ENCODE measurements at places on chromosomes 4 and X. TPM values are rescaled to one million over a fixed set of nuclear protein-coding genes. Genes with fewer than 3 reads are reported as not detected.

Gene NPY1R
- total RNA-seq = 2.0 TPM

GRCh38 chr4:152975380-152976211, 39.5 kb downstream of the FHDC1 start:
- no peak overlapping the region for H3K4me3 ChIP-seq
- H3K36me3 ChIP-seq = no peaks in the 10 kb centered on the region
- DNase-seq = no peak
- H3K27ac ChIP-seq = no peak overlapping the region
- H3K4me1 ChIP-seq = no peaks in the 10 kb centered on the region

DNA sequence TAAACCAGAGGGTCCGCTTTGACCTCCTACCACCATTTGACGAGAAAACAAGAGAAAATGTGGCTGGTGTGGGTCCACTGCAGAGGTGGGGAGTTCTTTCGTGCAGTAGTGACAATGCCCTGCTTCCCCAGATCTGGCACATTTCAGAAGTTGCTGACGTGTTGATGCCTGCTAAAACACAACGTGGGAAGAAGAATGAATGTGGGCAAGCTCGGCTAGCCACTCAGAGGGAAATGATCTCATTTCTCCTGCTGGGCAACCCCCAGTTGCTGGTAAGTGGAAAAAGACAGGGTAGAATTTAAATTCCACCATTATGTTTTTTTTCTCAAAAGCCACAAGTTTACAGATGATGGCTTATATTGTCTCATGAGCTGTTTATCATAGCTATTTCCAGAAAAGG, 77.9 kb downstream of the LUZP4 start:
- no peak overlapping the region for H3K4me3 ChIP-seq
- no peaks in the 10 kb centered on the region for H3K27me3 ChIP-seq
- no peaks in the 10 kb centered on the region for H3K36me3 ChIP-seq
- no peaks in the 10 kb centered on the region for H3K4me1 ChIP-seq
- no peak for DNase-seq
- no peak overlapping the region for H3K27ac ChIP-seq

GRCh38 chrX:118564498-118564897, 68.9 kb downstream of the DOCK11 start:
- H3K36me3 ChIP-seq = no peaks in the 10 kb centered on the region
- H3K27me3 ChIP-seq = no peaks in the 10 kb centered on the region
- no peaks in the 10 kb centered on the region for H3K4me1 ChIP-seq
- no peak for DNase-seq
- no peak overlapping the region for H3K27ac ChIP-seq

DNA sequence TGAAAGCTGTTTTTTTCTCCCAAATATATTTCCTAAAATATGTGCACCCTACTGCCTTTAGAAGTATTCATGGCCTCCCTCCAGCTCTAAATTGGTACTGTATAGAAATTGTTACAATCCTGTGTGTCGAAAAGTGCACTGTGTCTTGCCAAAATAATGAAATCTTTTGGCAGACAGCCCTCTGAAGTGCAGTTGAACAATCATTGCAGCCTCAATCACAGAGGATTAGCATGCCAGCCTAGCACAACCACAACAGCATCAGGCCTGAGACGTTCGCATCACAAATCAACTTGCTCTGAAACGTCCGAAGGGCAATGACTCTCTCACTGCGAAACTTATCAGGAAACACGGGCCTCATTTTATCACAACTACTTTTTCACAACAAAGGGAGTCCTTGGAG, 99.0 kb downstream of the ANOS1 start:
- no peak for DNase-seq
- H3K36me3 ChIP-seq = no peaks in the 10 kb centered on the region
- no peaks in the 10 kb centered on the region for H3K27me3 ChIP-seq
- no peak overlapping the region for H3K27ac ChIP-seq

- no peaks in the 10 kb centered on the region for H3K36me3 ChIP-seq
- no peak for DNase-seq
- no peaks in the 10 kb centered on the region for H3K4me1 ChIP-seq
- no peaks in the 10 kb centered on the region for H3K27me3 ChIP-seq
- no peak overlapping the region for H3K4me3 ChIP-seq
These were observed 344.6 kb upstream of the LCORL start for GRCh38 chr4:18366136-18366535.

GRCh38 chrX:34875204-34875603, 67.4 kb upstream of the FAM47B start:
- no peak for DNase-seq
- H3K36me3 ChIP-seq = no peaks in the 10 kb centered on the region
- H3K4me1 ChIP-seq = no peaks in the 10 kb centered on the region
- H3K27ac ChIP-seq = no peak overlapping the region
- no peak overlapping the region for H3K4me3 ChIP-seq

- no peak overlapping the region for H3K4me3 ChIP-seq
- H3K27me3 ChIP-seq = no peaks in the 10 kb centered on the region
- no peaks in the 10 kb centered on the region for H3K36me3 ChIP-seq
These were observed 327.0 kb upstream of the ZFP42 start for GRCh38 chr4:187668526-187669082.

DNA sequence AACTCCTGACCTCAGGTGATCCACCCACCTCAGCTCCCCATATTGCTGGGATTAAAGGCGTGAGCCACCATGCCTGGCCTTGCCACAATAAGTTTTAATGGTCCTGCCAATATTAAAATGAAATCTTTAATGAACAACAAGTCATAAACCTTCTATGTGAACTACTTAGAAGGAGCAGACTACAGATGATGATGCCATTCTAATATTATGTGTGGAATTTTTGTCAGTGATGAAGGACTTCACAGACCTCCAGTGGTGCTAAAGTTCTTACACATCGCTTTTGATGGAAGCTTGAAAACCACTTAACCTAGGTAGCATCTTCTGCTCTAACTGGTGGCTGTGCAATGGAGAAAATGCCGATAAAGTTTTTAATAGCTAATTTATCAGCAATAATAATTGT, 331.4 kb downstream of the CCSER1 start:
- no peaks in the 10 kb centered on the region for H3K4me1 ChIP-seq
- H3K4me3 ChIP-seq = no peak overlapping the region
- no peak overlapping the region for H3K27ac ChIP-seq
- no peaks in the 10 kb centered on the region for H3K27me3 ChIP-seq

Gene MAGEC2
- total RNA-seq = 0.17 TPM

GRCh38 chr4:113943863-113944262, 35.6 kb downstream of the ARSJ start:
- H3K27me3 ChIP-seq = no peaks in the 10 kb centered on the region
- H3K27ac ChIP-seq = no peak overlapping the region
- H3K4me3 ChIP-seq = no peak overlapping the region
- no peak for DNase-seq
- no peaks in the 10 kb centered on the region for H3K4me1 ChIP-seq
- no peaks in the 10 kb centered on the region for H3K36me3 ChIP-seq

- DNase-seq = no peak
- no peaks in the 10 kb centered on the region for H3K36me3 ChIP-seq
- no peak overlapping the region for H3K4me3 ChIP-seq
These were observed 22.7 kb downstream of the WDR19 start for GRCh38 chr4:39205000-39205399.

Gene MAGEE2
- total RNA-seq = 0.21 TPM

Gene HCCS
- total RNA-seq = 35.7 TPM

DNA sequence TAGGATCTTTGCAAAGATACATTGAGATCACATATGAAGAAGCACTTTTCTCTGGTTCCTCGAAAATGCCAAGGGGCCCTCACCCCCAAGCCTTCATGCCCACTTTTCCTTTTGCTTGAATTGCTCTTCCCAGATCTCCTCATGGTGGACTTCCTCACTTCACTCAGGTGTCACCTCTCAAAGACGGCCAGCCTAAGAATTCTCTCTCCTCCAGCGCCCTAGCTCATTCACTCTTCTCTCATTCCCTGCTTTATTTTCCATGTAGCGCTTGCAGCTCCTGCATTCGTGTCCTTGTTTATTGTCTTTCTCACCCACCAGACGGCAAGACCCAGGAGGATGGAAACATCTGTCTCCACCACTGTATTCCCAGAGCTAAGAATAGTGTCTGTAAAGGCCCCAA, 32.9 kb downstream of the CCKAR start:
- no peak for DNase-seq
- H3K27ac ChIP-seq = no peak overlapping the region
- no peaks in the 10 kb centered on the region for H3K4me1 ChIP-seq
- H3K36me3 ChIP-seq = no peaks in the 10 kb centered on the region
- no peaks in the 10 kb centered on the region for H3K27me3 ChIP-seq
- H3K4me3 ChIP-seq = no peak overlapping the region

GRCh38 chrX:57286507-57287251, at the start of gene FAAH2:
TSS of gene FAAH2 (plus strand) at chrX:57286706. CDS start at chrX:57286826, 120 bp downstream.
- DNase-seq = peak; percentile 77
- H3K4me1 ChIP-seq = no peaks in the 10 kb centered on the region
- H3K4me3 ChIP-seq = peak within 1 kb of the TSS; percentile 24
- no peaks in the 10 kb centered on the region for H3K36me3 ChIP-seq

GRCh38 chr4:36054694-36055422, 189.5 kb downstream of the ARAP2 start:
- H3K4me1 ChIP-seq = no peaks in the 10 kb centered on the region
- DNase-seq = no peak
- H3K4me3 ChIP-seq = no peak overlapping the region
- no peak overlapping the region for H3K27ac ChIP-seq
- no peaks in the 10 kb centered on the region for H3K27me3 ChIP-seq

Gene NOX1
- total RNA-seq = 84.6 TPM

GRCh38 chr4:119517361-119518229, 111.0 kb downstream of the PDE5A start:
- H3K4me3 ChIP-seq = no peak overlapping the region
- no peaks in the 10 kb centered on the region for H3K36me3 ChIP-seq
- no peak for DNase-seq
- no peaks in the 10 kb centered on the region for H3K4me1 ChIP-seq

DNA sequence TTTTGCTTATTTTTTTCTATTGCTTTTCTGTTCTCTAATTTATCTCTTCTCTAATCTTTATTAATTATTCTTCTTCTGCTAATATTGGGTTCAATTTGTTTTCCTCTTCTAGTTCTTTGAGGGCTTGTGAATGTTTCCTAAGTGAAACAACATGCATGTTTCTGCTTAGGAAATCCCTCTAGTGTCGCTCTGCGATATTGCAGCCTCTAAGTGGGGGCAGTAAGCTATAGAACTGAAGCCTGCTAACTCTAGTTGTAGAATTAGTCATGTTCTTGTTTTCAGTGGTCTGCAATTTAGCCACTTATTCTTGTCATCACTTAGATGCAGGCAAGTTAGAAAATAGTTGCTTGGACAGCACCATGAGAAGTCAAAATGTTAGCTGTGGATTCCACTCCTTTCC, 222.6 kb downstream of the SPIN4 start:
- no peak for DNase-seq
- no peaks in the 10 kb centered on the region for H3K4me1 ChIP-seq
- H3K36me3 ChIP-seq = no peaks in the 10 kb centered on the region
- no peaks in the 10 kb centered on the region for H3K27me3 ChIP-seq

GRCh38 chr4:17920681-17921080, 100.9 kb downstream of the LCORL start:
- no peak for DNase-seq
- no peaks in the 10 kb centered on the region for H3K36me3 ChIP-seq
- H3K27ac ChIP-seq = no peak overlapping the region
- H3K27me3 ChIP-seq = no peaks in the 10 kb centered on the region
- H3K4me3 ChIP-seq = no peak overlapping the region

DNA sequence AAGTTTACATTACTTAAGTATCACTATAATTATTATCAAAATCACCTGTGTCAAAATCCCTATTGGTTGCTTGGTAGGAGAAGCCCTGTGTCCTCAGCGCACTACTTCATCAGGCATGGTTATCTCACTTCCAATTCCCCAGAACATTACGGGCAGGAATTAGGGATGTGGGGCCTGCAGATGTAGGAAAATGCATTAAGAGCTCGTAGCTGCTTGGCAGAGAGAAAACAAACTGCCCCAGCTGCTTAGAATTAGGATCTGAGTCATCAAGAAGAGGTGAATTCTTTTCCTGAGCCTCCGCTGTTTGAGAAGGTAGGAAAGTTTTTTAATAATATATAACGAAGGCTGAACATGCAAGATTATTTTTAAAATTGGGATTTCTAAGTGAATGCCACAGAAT, 31.1 kb upstream of the CLNK start:
- no peaks in the 10 kb centered on the region for H3K4me1 ChIP-seq
- H3K27me3 ChIP-seq = no peaks in the 10 kb centered on the region
- no peaks in the 10 kb centered on the region for H3K36me3 ChIP-seq

DNA sequence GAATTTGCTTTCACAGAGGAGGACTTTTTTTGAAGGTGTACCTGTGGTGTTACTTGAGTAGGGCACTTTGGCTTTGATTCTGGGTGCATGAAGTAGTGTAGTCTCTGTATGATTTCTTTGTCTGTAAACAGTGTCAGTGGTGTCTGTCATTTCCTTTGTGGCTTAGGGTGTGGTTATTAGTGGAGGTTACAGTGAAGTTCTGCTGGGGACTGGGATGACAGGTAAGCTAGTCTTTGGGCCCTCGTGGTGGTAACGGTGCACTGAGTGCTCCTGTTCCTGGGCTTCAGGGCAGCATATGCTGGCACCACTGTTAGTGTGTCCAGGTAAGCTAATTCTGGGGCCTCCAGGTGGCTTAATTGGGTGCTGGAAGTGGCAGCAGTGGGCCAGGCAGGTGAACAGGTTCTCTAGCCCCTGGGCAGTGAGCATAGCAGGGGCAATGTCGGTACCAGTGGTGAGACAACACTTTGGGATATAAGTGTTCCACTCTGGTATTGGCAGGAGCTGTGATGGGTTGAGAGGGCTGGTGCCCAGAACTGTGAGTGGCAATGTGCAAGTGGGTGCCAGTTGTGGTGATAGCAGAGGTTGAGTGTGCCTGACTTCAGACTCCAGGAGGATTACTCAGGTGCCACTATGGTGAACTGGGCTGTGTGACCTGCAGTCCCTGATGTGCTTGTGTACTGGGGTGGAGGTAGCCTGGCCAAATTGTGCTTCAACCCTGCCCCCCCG, 26.0 kb upstream of the VSIG1 start:
- DNase-seq = no peak
- no peaks in the 10 kb centered on the region for H3K36me3 ChIP-seq

Gene SHOX
- 0.11 TPM for total RNA-seq

GRCh38 chr4:40842318-40842717, 92.6 kb downstream of the NSUN7 start:
- H3K4me1 ChIP-seq = no peaks in the 10 kb centered on the region
- H3K27me3 ChIP-seq = no peaks in the 10 kb centered on the region
- H3K36me3 ChIP-seq = no peaks in the 10 kb centered on the region
- H3K4me3 ChIP-seq = no peak overlapping the region
- no peak overlapping the region for H3K27ac ChIP-seq
- no peak for DNase-seq

DNA sequence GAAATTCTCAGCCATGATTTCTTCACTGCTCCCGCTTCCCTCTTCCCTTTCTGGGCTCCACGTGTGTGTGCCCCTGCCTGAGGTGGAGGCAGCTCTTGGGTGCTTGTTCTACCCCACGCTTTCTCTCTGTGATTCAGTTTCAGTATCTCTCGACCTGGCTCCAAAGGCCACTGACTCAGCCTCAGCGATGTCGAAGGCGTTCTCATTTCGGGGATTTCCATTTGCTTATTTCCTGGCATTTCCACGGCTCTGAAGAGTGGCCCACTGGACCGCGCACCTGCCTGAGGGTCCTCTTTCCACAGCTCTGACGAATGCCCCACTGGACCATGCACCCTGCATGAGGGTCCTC, 52.4 kb downstream of the GAK start:
- H3K4me3 ChIP-seq = no peak overlapping the region
- no peaks in the 10 kb centered on the region for H3K4me1 ChIP-seq
- H3K36me3 ChIP-seq = peaks cover 16% of the 10 kb centered on the region
- H3K27ac ChIP-seq = no peak overlapping the region
- H3K27me3 ChIP-seq = no peaks in the 10 kb centered on the region

All from colonic mucosa (tissue), 4 donors.